DMS79 treated with DMSO at 0.1 percent for 48 hours (cell line): ENCODE measurements at places on chromosomes 16 and 17.
A peak's percentile ranks its signal among the peaks of the same experiment; 100 is the strongest.

DNA sequence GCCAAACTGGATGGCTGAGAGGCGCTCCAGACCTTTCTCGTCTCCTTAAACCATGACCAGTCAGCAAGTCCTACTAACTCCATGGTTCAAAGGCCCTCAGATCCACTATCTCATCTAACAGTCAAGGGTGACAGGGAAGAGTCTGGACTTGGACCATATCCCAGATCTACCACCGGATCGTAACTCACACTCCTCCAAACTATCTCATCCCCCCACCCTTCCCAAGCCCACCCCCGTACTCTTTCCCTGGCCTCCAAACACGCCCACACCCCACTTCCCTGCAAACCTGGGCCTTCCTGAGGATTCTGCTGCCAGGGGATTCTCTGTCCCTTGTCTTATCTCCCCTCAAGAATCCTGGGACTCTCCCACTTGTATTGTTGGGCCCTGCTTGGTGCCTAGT, 5.1 kb downstream of the CDIP1 start:
- DNase-seq = no peak

GRCh38 chr17:7204336-7204735, 15.3 kb downstream of the DLG4 start:
- DNase-seq = peak; percentile 63

DNA sequence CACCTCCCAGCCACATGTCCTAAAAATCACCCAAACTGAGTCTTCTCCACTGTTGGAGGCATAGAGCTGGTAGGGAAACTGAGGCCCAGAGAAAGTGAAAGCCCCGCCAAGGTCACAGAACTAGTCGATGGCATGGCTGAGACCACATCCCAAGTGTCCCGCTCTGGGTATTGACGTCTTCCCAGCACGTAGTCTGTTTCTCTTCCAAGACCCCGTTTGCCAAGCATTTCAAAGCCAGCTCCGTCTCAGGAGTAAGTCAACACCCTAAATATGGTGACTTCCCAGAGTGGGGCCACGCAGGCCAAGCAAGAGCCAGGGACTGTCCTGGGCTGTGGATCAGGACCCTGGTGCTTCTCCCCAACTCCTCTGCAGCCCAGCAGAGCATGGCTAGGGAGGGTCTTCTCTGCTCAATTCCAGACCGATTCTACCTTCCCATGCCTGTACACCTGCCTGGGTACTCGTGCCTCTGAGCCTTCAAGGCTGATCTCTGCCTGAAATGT, 19.7 kb downstream of the PITPNM3 start:
- DNase-seq = no peak

- DNase-seq = no peak
Measured at GRCh38 chr16:87895641-87896141, 26.4 kb upstream of the SLC7A5 start.

DNA sequence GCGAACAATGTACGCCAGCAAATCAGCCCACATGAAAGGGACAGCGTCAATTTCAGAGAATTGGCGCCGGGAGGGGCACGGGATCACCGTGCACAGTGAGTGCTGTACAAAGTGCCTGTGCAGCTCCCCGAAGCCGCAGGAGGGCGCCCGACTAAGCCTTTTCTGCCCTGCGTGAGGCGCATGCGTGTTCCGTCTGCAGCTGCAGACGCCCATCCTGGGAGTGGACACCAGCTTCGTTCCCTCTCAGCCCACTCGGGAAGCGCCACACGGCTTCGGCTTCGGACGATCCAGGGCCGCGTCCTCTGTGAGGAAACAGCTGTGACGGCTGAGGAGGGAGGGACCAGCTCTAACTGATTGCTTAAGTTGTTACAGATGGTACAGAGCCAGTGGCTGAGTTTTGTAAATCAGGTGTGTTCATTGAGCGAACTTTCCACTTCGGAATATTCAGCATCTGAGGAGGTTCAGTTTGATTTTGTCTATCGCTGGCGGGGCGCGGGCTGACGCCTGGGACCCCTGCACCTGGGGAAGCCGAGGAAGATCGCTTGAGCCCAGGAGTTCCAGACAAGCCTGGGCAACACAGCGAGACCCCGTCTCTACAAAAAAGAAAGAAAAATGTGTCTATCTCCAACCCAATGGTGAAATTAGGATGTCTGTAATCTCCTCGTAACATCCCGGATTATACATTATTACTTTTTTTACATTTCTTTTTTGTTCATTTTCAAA, 15.4 kb upstream of the ZNF287 start:
- DNase-seq = peak; percentile 3

- no peak for DNase-seq
Measured at GRCh38 chr16:20866145-20866772, 33.9 kb downstream of the DCUN1D3 start.

GRCh38 chr17:21169496-21169895, 42.7 kb downstream of the DHRS7B start:
- DNase-seq = no peak

DNA sequence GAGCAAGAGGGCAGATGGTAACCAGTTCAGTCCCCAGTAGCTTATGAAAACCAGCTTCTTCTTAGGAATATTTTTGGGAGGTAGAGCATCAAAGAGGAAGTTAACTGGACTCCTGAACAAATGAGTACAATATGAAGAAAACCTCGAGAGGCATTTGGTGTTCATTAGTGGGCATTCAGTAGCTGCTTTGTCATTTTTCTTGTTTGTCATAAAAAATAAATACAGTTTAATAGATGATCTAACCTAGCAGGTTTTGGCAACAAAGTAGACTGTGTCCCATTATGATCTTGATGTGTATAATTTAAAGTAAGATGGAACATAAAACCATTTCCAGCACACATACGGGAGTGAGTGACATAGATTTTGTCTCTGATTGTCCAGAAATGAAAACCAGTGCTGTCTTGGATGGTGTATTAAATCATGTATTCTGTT, 173.1 kb downstream of the HS3ST3A1 start:
- no peak for DNase-seq

GRCh38 chr17:58277802-58278595, 2.7 kb downstream of the MPO start:
- no peak for DNase-seq

GRCh38 chr17:77322514-77323412, 182.0 kb downstream of the SEC14L1 start:
- DNase-seq = peak; percentile 20

- no peak for DNase-seq
Measured at GRCh38 chr17:80889231-80890195, 102.1 kb upstream of the CHMP6 start.

DNA sequence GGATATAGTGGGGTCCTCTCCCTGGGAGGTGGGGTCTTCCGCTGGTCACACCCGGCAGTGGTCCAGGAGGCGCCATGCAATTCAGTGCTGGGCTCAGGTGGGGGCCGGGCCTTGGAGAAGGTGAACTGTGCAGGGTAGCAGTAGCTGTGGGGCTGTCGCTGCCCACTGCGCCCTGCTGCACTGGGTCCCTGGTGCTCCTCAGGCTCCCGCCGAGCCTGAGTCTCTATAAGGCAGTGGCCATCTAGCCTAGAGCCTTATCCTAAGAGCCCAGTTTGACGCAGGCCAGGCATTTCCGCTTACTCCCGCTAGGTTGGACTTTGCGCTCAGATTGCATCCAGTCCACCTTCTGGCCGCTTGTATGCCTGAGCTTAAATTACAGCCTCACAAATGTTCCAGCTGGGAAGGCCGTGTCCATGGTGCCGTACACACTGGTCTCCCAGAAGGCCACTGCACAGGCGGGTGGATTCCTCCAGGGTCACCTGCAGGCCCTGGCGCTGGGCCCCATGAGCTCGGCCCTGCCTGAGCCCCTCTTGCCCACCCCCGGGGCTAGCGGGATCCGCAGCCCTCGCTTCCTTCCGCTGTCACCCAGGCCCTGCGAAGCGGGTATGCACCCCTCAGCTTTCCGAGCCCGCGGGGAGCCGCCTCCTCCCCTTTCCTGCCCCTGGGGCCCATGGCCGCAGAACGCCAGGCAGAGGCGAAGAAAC, 1762.2 kb downstream of the TP53TG3F start:
- DNase-seq = no peak

DNA sequence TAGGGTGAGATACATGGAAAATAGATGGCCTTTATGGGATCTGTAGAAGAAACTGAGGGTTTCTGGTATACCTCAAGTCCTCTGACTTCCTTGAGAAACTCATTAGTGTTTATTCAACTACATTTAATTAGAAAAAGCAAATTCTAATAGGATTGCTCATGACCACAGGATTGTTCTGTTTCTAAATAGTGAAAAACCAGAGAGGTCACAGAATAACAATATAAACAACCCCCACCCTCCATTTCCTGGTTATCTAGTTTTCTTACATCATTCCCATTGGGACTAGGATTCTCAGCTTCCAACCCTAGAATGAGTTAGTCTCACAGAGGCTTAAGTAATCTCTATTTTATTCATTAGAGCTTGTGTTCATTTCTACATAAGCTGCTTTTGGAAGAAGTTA, 30.0 kb downstream of the SF3B3 start:
- DNase-seq = no peak

DNA sequence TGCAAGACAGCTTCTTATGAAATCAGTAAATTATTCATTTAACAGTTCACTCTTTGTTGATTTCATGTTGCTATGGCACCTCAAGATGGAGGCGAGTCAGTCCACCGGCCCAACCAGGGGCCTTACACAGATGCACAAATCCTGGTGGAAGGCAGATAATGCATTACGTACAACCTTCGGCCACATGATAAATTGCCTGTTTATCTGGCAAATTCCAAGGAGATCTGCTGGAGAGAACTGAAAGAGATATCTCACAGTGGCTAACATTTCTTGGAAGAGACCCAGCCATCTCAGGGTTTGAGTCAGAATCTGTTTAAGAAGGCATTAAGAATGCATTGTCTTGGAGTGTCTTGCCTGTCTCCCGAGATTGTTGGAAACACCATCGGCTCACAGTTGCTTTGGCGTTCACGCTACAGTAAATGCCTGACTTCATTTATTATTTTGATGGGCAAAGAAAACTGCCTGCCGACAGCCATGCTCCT, 225.6 kb downstream of the MSI2 start:
- no peak for DNase-seq

GRCh38 chr17:75087182-75087557, 584 bp upstream of the SLC16A5 start:
- no peak for DNase-seq

- DNase-seq = no peak
Measured at GRCh38 chr16:3825103-3825502, 55.4 kb downstream of the CREBBP start.

- no peak for DNase-seq
Measured at GRCh38 chr17:10992106-10992880, 154.4 kb upstream of the PIRT start.

- no peak for DNase-seq
Measured at GRCh38 chr17:75069783-75070182, 18.0 kb upstream of the SLC16A5 start.

DNA sequence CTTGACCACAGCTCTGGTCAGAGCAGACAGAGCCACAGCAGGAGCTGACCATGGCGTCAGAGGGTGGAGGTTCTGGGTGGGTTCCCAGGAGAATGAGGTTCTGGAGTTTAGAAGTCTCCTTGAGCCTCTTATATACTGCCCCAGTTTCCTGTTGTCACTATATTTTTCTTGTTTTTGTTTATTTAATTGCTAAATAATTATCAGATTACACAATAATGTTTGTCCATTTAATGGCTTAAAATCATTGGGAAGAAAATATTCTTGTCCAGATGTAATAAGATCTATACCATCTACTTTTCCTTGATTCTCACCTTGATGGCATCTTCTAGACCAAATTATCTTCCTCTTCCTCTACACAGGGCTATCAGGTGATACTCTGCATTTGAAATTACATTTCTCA, at the start of gene KRTAP4-3:
KRTAP4-3 (minus strand) TSS at position 101 of the 400 bp plus-strand sequence; CDS start at position 52, 49 bp downstream.
- no peak for DNase-seq

DNA sequence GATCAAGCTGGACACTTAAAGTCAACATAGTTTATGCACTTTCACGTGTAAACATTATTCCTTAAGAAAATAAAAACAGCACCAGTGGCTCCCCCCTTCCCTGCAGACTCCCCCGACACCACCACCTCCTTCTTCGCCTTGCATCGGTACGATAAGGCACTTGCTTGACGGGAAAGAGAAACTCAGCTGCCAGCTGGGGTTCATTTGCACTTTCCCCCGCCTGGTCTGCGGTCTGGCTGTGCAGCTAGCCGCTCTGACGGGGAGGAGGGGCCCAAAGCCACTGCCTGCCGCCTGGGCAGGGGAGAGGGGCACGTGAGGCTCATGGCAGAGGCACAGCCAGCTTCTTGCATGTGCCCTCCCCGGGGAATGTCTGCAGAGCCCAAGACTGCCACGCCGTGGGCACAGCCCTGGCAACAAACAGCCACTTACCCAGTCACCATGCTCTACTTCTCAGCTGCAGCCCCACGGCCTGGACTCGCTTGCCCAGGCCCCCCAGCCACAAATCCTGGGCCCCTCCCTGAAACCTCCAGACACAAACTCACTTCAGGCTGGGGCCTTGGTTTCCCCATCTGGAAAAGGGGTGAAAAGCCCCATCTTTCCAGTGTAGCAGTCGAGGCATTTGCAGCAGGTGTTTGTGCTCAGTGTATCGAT, 16.5 kb upstream of the PRM1 start:
- peak; percentile 87 for DNase-seq

DNA sequence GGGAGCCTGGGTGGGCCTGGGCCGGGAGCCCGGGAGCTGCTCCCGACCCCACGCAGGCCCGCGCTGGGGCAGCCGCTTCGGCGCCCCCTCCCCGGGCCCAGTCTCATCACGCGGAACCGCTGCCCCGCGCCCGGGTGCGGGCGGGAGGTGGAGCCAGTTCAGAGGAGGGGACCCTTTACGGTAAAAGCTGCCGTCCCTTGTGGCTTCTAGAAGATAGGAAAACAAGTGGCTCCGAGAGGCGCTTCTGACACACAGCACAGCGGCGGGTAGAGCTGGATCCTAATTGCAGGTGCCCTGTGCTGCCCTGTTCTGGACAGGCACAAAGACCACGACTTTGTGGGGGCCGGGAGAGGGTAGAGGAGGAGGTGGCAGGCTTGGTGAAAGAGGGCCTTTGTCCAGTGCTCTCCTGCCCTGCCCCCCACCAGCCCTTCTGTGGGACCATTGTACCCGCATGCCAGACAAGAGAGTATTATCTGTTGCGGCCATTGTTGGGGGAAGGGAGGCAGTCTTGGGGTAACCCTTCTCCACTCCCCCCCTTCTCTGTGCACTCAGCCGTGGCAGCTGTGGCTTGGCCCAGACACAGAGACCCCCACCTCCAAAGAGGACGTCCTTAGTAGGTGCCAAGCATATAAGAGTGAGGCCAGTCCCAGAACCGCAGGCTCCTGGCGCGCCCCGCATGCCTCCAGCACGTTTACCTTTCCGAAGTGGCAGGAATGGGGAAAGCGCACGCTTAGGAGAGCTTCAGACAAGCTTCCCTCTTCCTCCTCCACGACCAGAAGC, 736 bp downstream of the CNP start:
- peak; percentile 9 for DNase-seq

- no peak for DNase-seq
Measured at GRCh38 chr16:65012357-65012756, 109.5 kb downstream of the CDH11 start.
